SK-N-SH treated with all-trans-retinoic acid at 6 μM for 48 hours (cell line): ENCODE measurements at places on chromosomes 1 and 21.

- no peak for ATAC-seq
Measured at GRCh38 chr1:50268049-50268448, 155.2 kb downstream of the DMRTA2 start.

DNA sequence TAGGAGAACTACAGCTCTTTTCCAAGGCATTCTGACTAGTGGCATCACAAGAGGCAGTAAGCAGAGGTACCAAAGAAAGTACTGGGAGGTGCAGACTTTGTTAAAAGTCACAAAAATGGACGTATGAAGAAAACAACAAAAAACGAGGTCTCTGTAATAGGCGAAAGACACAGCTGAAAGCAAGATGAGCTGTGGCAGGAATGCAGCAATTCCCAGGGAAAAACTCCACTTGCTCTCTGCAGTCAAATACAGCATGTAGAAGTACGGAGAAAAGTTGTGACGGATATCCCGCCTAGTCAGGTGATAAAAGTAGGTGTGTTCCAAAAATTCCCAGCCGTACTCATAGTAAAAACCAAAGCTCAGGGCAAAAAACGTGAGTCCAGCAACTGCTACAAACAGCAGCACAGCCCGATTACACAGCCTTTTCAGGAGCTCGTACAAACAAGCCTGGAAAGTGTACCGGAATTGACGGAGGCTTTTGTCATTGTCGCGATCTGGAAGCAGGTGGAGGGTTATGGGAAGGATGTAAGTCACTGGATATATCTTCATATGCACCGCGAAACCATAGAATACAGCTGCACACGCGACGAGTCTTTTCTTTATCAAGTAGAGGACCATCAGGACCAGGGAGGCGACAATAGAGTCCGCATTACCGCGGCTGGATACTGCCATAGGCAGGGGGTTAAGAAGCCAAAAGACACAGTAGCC is 979 bp downstream of the PIGM start:
- peak; percentile 42; the same call in 2 of the 3 replicates for ATAC-seq

DNA sequence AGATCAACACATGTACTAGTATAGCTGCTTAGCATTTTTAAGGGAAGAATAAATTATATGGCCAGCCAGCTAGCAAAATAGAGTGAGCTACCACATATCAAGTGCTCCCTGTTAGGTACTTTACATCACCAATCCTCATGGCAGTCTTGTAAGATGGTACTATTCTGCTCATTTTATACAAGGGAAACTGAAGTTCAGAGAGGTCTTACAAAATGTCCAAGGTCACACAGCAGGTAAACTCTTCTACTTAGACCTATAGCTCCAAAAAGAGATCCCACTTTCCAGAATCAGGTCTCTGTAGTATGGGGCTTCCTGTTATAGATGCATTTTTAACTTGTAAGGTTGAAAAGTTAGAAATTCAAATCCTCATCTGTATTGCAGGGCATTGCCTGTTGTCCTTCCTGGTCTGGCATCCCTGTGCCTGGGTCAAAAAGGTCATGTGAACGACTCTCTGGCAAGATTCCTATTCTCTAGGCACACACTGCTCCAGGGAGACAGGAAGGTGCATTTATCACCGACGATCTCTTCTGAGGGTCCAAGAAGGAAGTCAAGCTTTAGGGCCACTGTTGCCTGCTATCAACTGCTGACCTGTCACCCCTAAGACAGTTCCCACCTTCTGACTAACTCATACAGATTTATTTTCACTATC is 41.1 kb downstream of the TRIT1 start:
- no peak for ATAC-seq

DNA sequence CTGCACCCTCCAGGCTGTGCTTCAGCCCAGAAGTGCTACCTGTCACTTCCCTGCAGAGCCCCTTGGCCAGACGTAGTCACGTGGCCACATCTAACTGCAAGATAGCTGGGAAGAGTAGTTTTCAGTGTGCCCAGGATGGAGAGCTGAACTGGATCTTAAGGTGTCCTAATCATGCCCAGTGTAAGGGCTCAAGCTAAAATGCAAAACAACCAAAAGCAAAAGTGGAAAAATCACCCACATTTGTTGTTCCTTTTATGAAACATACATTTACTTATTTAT is 59.4 kb upstream of the ROR1 start:
- ATAC-seq = no peak

- ATAC-seq = no peak
Measured at GRCh38 chr1:78553859-78554258, 63.1 kb downstream of the PTGFR start.

DNA sequence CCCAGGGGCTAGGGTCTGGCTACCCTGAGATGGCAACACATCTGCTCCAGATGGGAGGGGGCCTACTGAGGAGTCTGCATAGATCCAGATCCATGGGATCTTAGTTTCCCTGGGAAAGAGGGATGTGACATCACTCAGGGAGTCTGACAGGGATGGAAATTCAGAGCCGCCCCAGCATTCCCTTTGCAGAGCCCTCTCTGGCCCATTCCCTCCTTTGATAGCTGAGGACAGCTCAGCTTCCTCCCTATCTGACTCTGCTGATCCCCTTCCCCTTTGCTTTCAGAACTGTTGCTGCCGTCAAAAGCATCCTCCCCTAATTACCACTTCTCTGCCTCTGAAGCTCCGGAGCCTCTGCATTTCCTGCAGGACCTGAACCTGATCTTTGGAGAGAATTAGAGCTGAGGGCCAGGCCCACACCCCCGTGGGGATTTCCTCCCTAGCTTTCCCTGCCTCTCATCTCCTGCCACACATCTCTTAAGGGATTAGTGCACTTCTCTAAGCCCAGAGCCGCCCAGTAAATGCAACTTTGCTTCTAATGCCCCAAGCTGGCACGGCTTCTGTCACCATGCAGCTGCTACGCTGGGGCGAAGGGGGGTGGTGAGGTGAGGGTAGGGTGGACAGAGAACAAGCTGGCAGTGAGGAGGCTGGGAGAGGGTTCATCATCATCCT is 9.5 kb upstream of the ASCL5 start:
- no peak for ATAC-seq

DNA sequence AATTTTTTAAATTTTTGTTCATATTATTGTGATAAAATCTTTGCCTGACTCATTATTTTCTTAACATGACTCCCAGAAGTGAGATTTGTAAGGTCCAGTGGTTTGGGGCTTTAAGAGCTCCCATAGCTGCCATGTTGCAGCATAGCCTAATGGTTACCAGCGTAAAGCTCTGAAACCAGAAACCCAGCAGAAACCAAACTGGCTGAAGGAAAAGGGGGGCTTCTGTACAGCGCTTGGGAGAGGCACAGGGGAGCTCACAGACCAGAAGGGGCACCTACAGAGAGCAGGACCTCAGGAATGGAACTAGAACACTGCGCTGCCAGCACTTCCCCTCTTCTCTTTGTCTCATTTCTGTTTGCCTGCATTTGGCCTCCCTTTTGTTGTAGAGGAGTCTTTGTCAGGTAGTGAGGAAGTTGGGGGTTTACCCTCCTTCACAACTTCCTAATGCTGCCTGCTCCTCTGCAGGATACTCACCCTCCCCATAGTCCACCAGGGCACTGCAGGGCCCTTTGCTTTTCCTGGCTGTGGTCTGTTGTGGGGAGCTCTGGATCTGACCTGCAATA is 2.6 kb upstream of the PYCR2 start:
- no peak for ATAC-seq

- ATAC-seq = peak; percentile 24
Measured at GRCh38 chr1:215529111-215529510, 38.0 kb upstream of the KCTD3 start.

DNA sequence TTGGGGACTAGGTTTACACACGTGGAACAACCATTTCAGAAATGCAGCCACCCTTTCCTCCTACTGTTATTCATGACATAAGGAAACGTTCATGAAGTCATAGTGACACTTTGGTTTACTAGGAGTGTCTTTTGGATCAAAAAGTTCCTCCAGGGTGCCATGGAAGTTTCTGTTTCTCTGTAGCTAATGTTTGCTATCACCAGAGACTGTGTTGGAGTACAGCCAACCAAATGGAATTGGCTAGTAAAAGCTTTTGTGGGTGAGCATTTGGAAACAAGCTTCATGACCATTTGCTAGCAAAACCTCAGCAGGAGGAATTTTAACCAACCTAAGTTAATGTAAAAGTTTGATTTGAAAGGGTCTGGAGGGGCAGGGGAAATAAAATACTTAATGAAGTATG is 43.9 kb upstream of the ADGRL2 start:
- ATAC-seq = no peak

- no peak for ATAC-seq
Measured at GRCh38 chr1:109626682-109627408, 7.2 kb downstream of the AMPD2 start.

- no peak for ATAC-seq
Measured at GRCh38 chr21:38813547-38813946, 7.8 kb downstream of the ETS2 start.

- peak; percentile 97 for ATAC-seq
Measured at GRCh38 chr1:167533851-167534300, 15.5 kb upstream of the CD247 start.

DNA sequence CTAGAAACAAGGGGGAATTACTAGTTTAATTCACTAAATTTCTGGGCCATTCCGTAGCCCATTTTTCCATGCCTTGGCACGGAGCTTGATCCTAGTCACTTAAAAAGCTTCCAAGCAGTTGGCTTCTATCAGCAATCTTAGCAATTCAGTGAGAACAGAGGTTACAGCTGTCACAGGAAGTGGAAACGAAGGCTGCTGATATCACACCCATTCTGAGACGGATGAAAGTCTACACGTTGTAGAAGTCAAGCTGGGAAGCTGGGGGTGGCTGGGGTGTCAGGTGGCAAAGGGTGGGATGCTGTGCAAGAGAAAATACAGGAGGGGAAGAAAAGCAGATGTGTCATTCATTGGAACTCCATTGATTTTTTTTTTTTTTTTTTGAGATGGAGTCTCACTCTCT is 11.8 kb upstream of the STMN1 start:
- ATAC-seq = no peak

DNA sequence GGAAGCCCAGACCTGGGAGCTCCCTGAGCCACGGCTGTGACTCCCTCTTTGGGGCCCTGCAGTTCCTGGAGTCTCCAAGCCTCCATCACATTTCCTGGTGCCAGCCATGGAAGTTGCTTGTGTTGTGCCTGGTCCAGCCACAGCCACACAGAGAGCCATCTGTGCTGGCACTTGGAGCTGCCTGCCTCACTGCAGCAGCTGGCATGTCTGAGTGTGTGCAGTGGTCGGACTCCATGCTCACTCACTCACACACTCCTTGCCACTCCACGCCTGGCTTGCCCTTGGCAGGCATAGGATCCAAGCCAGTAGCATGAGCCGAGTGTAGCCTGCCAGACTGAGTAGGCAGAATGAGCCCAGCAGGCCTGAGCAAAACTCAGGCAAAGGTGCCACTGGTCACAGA is 516.3 kb upstream of the BEND5 start:
- no peak for ATAC-seq

GRCh38 chr1:225772848-225773247 is 4.8 kb upstream of the SRP9 start:
- no peak for ATAC-seq

DNA sequence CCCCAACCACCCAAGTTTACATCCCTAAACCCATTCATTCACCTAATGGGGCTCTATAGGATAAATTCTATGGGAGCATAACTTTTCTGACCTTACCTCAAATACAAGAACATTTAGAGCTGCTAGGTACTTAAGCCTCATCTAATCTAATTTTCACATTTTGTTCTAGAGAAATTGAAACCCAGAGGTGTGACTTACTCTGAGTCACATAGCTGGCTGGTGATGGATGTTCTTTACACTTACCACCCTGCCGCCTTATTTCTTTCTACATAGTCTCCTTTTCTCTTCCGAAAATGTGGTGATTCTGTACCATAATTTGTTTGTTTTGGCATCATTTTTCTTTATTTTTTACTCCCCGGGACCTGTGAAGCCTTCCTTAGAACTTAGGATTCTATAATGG is 20.3 kb downstream of the TIPRL start:
- ATAC-seq = no peak

DNA sequence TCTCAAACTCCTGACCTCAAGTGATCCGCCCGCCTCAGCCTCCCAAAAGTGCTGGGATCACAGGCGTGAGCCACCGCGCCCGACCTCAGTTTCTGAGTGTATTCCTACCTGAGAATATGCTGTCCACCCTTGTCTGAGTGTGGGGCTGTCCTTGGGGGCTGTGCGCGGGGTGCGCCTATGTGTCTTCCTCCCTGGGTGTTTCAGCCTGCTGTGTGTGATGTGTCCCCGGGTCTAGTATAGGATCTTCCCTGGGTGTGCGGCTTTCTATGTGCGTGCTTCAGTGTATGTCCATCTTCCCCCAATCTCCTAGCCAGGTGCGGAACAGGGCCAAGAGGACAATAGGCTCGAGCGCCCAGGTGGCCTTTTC is 8.3 kb upstream of the ID3 start:
- no peak for ATAC-seq

DNA sequence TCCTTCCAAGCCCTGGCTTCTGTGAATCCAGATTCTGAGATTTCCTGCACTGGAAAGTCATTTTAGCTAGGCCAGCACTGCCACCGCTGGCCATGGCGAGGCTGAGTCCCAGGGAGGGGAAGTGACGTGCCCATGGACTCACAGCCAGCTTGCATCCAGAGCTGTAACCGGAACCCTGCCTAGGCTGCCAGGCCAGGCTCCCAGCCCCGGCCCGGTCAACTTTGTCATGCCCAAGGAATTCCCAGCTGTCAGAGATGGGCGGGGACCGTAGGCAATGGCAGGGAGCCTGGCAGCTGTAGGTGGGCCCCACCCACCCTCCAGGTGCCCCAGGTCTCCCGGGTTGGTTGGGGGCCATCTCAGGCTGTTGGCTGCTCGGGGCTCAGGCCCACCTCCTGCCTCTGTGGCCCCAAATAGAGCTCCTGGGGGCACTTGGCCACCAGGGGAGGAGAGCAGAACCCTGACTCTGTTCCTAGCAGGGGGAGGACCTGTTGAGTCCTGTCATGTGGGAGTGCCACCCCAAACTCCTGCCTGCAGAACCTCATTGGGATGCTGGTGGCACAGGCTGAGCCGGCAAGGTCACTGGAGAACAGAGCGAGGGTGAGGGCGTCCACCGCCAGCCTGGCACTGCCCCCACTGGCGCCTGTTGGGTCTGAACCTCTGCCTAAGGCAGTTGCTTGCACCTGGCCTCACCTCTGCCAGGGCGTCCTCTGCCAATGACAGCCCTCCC is 57.8 kb downstream of the FOXO6 start:
- peak; percentile 92 for ATAC-seq

GRCh38 chr1:91499904-91500755 is 521 bp upstream of the CDC7 start:
- ATAC-seq = no peak; the same call in 2 of the 3 replicates

DNA sequence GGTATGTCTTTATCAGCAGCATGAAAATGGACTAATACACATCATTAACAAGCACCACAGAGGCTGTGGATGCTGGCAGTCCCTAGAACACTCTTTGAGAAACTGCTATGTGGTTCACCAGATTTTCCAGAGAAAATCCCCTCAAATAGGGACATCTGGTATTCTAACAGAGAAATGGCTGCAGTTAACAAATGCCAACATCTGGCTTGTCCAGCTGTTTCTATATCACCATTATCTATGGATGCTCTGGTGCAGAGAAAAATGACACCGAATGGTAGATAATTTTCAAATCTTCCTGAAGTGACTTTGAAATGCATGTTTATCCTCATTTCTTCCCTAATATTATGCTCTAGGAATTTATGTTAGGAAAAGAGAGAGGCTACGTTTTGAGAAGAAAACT is 403.5 kb upstream of the PROX1 start:
- no peak for ATAC-seq

- ATAC-seq = no peak
Measured at GRCh38 chr1:37722181-37723071, 30.1 kb downstream of the CDCA8 start.

- peak; percentile 91 for ATAC-seq
Measured at GRCh38 chr1:46333300-46334029, 7.1 kb upstream of the NSUN4 start.

GRCh38 chr1:61375082-61375880 is 292.9 kb downstream of the NFIA start:
- no peak for ATAC-seq
